Stimulated activated CD4-positive, alpha-beta T cell treated with anti-CD3 and anti-CD28 coated beads, Interleukin-12 subunit alpha, Interleukin-12 subunit beta, amount 100 ng/mL, for 48 hours (primary cell): ENCODE measurements at places on chromosomes 16 and 17.

DNA sequence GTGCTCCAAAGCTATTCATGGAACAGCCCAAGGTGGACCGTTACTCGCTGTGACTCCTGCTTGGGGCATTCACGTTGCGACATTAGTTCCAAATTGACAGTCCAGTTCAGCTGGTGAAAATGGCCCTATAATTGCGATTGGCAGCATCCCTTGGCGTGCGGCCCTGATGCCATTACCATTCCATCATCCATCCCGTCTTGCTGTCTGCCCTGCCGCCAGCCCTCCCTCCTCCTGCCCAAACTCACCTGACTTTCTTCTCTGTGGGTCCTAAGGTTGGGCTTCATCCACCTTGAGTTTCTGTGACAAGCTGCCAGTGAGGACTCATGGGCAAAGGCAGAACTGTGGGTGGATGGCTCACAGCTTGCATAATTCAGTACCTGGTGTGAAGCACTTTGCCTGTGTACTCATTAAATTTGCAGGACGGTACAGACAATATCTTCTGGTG is 104.6 kb downstream of the RPTOR start:
- DNase-seq, result no peak

DNA sequence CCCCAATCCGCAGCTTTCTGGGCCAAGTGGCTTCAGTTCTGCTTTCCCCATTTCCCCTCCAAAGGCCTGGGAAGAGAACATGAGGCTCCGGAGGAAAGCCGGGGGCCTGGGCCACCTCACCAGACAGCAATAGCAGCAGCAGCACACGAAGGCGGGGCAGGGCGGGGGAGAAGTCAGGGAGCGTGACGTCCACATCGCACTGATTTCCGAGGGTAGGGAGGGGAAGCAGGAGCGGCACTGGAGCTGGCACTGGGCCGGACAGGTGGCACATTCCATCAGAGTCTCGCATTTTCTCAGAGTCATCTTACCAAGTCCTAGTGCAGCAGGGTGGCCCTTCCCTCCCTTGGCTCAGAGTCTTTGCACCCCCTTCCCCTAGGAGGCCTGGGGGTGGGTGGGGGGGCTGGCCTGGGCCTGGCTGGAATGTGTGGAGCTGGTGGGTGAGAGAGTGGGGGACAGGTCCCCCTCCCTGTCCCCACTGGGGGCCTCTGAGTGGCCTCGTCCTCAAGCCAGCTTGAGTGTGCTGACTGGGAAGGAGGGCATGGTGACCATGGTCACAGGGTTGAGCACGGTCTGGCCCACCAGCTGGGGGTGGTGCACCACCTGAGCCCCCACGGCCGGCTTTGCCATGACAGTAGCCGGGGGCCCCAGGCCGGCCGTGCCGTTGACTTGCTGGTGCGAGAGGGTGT is 14.3 kb downstream of the MNT start:
- no peak for DNase-seq

GRCh38 chr16:8867216-8867931 is 1.4 kb downstream of the CARHSP1 start:
- DNase-seq, result no peak

DNA sequence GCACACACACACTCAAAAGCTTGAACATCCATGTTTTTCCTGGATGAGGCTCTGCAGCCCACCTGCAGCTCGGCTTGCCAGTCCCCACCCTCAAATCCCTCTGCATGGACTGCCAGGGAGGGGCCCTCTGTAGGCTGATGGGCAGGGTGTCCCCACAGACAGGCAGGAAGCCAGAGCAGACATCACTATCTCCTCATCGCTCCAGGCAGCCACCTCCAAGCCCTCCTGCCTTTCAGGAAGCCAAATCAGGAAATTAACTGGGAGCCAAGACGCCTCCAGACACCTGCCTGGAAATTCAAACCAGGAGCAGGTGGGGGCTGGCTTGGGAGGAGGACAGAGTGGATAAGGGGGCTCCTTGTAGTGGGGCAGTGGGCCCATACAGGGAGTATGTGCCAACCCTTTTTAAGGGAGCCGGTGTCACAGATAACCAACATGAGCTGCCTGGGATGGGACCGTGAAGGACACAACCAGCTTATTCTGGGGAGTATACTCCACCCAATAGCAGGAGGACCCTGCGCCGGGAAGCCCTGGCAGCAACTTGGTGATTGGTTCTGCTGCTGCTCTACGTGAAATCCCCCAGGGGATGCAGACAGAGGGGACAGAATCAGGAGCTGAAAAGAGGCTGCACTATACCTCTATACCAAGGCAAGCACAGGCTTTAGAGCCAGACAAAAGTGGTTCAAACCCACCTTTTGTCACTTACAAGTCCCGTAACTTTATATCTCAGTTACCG is 139.1 kb downstream of the CCT6B start:
- no peak for DNase-seq

- DNase-seq, result peak; percentile 46
Measured at GRCh38 chr17:44209786-44210341, 9.6 kb downstream of the UBTF start.

- no peak for DNase-seq
Measured at GRCh38 chr16:69270395-69270794, 40.8 kb upstream of the VPS4A start.
